Large intestine (tissue), 12 donors: ENCODE measurements at places on chromosomes 1 and 21.

- DNase-seq, result peak; percentile 80
These were observed 13.9 kb downstream of the AKR7A3 start for GRCh38 chr1:19274636-19275035.

- DNase-seq, result no peak
These were observed 521.4 kb upstream of the CAMK1G start for GRCh38 chr1:209062081-209062620.

DNA sequence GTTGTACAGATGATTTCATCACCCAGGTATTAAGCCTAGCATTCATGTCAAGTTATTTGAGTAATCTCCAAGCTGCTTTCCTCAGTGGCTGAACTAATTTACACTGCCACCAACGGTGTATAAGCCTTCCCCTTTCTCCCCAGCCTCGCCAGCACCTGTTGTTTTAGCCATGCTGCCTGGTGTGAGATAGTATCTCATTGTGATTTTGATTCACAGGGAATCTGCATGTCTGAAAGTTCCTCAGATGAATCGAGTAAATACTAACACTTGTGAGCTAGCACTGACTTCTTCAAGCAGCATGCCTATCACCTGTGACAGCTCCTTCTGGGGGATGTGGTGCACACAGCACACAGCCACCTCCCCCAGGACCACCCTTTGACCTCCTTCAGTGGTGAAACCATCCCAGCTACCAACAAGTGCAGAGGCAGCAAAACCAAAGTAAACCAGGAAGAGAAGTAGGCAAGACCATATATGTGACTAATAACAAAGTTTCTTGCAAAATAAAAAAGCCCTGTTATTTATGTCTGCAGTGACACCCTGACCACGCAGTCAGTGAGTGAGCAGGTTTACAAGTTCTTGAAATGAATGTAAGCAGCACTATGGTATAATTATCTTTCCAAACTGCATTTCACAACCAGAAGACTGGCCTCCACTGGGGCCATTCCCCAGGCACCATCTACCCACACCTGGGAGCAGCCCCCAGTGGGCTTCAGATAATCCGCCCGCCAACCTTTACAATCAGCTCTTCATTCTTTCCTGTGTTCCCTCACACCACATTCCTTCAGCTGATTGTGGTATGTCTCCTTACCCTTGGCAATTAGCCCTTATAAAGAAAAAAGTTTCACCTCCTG lies 173.8 kb downstream of the ETS2 start:
- DNase-seq, result peak; percentile 77

DNA sequence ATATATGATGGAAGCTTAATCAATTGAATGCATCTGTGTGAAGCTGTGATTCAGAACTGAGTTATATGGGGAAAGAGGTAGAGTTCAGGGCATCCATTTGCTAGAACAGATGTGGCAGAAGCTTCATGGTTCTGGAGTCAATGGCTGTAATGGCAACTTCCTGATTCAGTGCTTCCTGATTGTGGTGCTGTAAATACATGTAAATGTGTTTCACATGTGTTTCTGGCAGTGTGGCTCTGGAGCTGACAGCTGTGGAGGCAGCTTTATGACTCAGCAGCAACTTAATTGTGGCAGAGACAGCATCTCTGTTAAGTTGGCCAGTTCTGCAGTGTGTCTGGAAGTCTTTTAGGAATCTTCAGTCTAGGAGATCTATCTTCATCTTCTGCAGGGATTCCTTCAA lies 226.6 kb upstream of the ZRANB2 start:
- DNase-seq, result no peak

DNA sequence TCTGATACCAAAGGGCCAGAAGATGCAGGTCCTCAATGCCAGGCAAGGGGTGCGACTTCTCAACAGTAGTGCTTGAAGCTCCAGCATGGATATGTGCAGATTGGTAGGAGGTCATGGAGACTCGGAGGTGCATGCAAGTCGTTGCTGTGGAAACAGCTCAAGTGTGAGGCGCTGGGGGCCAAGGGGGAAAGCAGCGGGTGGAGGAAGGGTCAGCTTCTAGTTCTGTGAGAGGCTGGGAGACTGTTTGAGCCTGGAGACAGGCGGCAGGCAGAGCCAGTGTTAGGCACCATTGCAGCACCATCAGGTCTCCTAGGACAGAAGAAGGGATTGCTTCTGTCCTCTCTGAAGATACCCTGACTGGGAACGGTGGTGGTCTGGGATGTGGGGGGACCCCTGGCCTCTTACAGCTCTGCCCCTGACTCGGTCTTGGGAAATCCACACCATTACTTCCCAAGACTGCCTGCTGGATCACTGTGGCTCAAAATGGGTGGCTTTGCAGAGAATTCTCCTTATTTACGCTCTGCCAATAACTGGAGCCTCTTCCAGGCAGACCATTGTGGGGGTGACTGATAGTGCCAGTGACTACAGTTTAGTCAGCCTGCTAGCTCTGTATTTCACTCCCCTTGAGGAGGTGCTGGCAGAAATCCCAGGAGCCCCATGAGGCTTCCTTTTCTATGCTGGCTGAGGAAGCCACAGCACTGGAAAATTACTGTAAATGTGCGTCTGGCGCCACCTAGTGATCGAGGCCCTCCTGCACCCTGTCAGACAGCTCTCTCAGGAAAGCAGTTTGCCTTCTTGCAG lies 46.3 kb upstream of the VANGL1 start:
- DNase-seq, result peak; percentile 82

- no peak for DNase-seq
These were observed 449.2 kb downstream of the CAMTA1 start for GRCh38 chr1:7234471-7234755.

- no peak for DNase-seq
These were observed 14.5 kb downstream of the ASAP3 start for GRCh38 chr1:23469372-23469982.

GRCh38 chr21:31124010-31124409 lies 85.7 kb upstream of the KRTAP19-8 start:
- no peak for DNase-seq

DNA sequence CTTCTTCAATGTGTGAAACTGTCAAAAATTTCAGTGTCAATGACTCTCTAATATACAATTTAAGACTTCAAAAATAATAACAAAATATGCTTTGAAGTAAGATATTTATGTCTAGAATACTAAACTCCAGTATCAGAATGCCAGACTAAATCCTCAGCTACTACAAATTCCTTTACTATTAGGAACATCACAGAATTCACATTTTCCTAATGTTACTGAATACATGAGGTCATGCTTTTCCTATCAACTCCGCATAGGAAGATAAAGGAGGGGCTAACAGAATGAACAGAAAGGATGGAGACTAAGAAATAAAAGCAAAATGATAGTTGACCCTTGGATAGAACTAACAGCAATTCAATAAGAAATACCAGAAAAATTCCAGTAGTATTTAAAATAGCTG lies 292.7 kb downstream of the SDCCAG8 start:
- DNase-seq, result no peak

DNA sequence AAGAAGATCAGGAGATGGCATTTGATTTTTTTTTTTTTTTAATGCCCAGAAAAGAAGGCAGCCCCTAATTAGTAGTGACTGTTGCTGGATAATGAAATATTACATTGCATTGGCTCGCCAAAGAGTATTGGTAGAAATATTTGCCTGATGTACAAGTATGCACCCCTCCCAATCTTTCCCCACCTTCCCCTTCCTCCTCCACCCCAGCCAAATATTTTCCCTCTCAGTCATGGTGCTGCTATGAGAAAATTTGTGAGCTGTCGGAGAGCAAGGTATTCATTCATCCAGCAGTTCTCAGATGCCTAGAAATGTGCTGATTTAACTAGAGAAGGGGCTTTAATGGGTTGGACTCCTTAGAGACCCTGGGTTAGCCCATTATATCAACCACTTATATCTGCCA lies 50.5 kb upstream of the IKBKE start:
- DNase-seq, result no peak
